Pancreas (tissue), 10 donors: ENCODE measurements at places on chromosomes 5 and 9. TPM values are rescaled to one million over a fixed set of nuclear protein-coding genes. Genes with fewer than 3 reads are reported as not detected.
A peak's percentile ranks its signal among the peaks of the same experiment; 100 is the strongest.

The TMC1 gene
- not detected for total RNA-seq

DNA sequence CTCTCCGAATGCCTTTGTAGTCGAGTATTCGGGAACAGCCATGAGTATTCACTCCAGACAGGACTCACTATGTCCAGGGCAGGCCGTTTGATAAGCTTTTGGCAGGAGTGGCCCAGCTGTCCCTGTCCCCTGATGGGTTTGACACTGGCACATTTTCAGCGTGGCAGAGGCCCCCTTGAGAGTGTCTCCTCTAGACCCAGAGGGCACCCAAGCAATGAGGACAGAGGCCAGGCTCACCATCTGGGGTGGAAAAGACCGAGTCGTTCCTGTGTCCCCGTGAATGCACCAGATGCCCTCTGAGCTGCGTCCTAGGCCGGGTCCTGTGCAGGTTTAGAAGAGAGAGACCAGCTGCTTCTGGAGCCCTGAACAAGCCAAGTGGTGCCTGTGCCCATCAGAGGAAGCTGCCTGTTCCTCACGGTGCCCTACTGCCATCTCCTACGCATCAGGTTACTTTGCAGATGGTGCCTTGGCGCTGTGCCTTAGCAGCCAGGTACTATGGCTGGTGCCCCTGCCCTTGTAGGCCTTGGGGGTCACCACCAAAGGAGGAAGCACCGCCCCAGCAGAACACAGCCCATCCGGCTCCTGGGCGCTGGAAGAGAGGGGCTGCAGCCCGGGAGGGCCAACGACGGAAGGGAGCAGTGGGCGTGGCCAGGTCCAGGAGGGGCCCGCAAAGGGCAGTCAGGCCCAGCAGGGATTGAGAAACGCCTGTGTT, 42.4 kb downstream of the LRSAM1 start:
- H3K4me1 ChIP-seq = peaks cover 14% of the 10 kb centered on the region
- peak overlapping the region; percentile 17 for H3K27ac ChIP-seq
- H3K27me3 ChIP-seq = no peaks in the 10 kb centered on the region
- H3K36me3 ChIP-seq = no peaks in the 10 kb centered on the region

GRCh38 chr5:55711507-55712022, 559 bp downstream of the SLC38A9 start:
- H3K27ac ChIP-seq = peak overlapping the region; percentile 74
- H3K27me3 ChIP-seq = no peaks in the 10 kb centered on the region
- peak overlapping the region; percentile 95 for H3K4me3 ChIP-seq
- H3K36me3 ChIP-seq = no peaks in the 10 kb centered on the region
- peak; percentile 25 for DNase-seq

DNA sequence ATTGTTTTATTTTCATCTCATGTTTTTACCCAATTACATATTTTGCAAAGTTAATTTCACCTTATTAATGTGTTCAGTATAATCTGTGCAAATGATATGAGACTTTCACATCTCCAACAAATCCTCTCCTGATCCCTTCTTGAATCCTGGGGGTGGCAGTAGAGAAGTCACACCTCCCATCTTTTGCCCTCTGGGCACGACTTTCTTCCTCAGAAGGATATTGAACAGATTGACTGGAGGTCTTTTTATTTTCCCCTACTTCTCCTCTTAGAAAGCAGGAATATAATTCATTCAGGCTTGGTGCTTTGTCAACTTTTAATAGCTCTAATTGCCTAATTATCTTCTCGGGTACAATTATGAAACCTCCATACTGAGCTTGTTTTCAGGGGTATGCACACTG, 1037.1 kb upstream of the NUDT12 start:
- no peaks in the 10 kb centered on the region for H3K27me3 ChIP-seq
- H3K27ac ChIP-seq = no peak overlapping the region
- H3K36me3 ChIP-seq = no peaks in the 10 kb centered on the region
- no peak overlapping the region for H3K4me3 ChIP-seq
- DNase-seq = no peak

GRCh38 chr9:14396171-14396570, 82.2 kb upstream of the NFIB start:
- no peaks in the 10 kb centered on the region for H3K4me1 ChIP-seq
- no peak overlapping the region for H3K27ac ChIP-seq
- H3K36me3 ChIP-seq = no peaks in the 10 kb centered on the region
- no peaks in the 10 kb centered on the region for H3K27me3 ChIP-seq
- no peak for DNase-seq

DNA sequence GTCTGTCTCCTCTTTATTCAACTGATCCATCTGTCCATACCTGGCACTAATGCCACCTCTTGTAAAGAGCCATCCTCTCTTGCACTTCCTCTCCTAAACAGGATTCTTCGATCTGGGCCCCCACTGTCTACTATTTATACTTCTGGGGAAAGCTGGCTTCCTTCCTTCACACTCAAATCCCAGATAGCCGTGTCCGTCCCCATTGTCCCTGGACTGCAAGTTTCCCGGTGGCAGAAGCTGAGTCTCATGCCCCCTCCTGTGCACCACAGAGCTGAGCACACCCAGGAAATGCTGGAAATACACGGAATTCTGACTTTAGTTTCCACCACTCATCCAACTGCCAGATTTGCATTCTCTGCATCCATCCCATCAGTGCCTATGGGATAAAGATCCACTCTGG, 84.0 kb downstream of the MARCHF11 start:
- H3K27me3 ChIP-seq = no peaks in the 10 kb centered on the region
- no peak for DNase-seq
- no peak overlapping the region for H3K27ac ChIP-seq
- no peaks in the 10 kb centered on the region for H3K36me3 ChIP-seq
- H3K4me1 ChIP-seq = no peaks in the 10 kb centered on the region

DNA sequence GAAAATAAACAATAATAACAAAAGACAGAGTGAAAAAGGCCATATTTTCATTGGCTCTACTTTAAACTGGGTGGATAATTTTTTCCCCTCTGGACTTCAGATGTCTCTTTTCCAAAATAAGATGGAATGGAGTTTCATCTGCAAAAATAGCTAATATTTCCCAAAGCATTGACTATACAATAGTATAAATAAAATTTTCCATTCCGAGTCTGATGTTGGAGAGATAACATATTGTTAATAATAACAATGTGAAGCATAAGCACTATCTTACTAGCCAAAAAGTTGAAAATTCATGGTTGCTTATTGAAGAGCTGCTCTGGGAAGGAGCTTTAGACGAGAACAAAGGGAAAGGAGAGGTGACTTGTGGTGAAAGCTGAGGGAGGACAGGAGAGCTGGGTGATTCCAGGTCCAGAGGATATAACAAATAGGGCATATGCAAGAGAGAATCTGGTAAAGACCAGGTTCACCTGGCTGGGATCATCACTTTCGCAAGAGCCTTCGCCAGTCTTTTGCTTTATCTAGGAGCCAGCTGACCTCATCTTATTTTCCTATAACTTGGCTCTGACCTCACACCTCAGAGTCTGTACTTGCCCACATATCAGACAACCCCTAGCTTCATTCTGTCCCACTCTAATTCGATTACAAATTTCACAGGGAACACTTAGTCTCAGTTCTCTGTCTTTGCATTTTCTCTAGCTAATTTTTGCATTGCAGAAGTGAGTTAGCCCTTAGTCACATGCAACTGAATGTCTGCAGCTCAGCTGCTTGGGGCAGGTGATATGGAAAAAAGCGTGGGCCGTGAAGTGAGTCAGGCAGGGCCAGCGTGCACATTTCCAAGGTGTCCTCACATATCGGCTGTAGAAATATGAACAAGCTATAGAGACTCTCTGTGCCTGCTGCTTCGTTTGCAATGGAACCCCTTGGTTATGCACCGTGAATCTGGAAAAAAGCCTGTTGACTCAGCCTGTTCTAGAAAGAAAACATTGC, 7.6 kb upstream of the ZNF474 start:
- H3K36me3 ChIP-seq = no peaks in the 10 kb centered on the region
- H3K4me3 ChIP-seq = no peak overlapping the region
- H3K27me3 ChIP-seq = no peaks in the 10 kb centered on the region

GRCh38 chr5:164115420-164115819, 610.0 kb downstream of the MAT2B start:
- no peak overlapping the region for H3K4me3 ChIP-seq
- no peak overlapping the region for H3K27ac ChIP-seq
- DNase-seq = no peak
- H3K4me1 ChIP-seq = no peaks in the 10 kb centered on the region
- H3K36me3 ChIP-seq = no peaks in the 10 kb centered on the region

GRCh38 chr9:101469026-101469425, 33.5 kb upstream of the ALDOB start:
- no peaks in the 10 kb centered on the region for H3K36me3 ChIP-seq
- DNase-seq = no peak
- no peak overlapping the region for H3K27ac ChIP-seq
- H3K4me1 ChIP-seq = no peaks in the 10 kb centered on the region
- H3K4me3 ChIP-seq = no peak overlapping the region
- H3K27me3 ChIP-seq = peaks cover 3% of the 10 kb centered on the region
